Stomach (tissue), 19 donors: ENCODE measurements at places on chromosomes 16 and 17.

- DNase-seq, result no peak
Measured at GRCh38 chr16:69110406-69110805, 5.0 kb downstream of the HAS3 start.

- DNase-seq, result no peak
Measured at GRCh38 chr16:49739381-49739780, 116.5 kb downstream of the ZNF423 start.

- DNase-seq, result no peak
Measured at GRCh38 chr16:83721676-83722075, 86.1 kb upstream of the HSBP1 start.

GRCh38 chr16:56414366-56414765, 11.0 kb downstream of the AMFR start:
- DNase-seq, result no peak

- DNase-seq, result peak; percentile 23
Measured at GRCh38 chr17:8941520-8941919, 24.0 kb downstream of the PIK3R5 start.

DNA sequence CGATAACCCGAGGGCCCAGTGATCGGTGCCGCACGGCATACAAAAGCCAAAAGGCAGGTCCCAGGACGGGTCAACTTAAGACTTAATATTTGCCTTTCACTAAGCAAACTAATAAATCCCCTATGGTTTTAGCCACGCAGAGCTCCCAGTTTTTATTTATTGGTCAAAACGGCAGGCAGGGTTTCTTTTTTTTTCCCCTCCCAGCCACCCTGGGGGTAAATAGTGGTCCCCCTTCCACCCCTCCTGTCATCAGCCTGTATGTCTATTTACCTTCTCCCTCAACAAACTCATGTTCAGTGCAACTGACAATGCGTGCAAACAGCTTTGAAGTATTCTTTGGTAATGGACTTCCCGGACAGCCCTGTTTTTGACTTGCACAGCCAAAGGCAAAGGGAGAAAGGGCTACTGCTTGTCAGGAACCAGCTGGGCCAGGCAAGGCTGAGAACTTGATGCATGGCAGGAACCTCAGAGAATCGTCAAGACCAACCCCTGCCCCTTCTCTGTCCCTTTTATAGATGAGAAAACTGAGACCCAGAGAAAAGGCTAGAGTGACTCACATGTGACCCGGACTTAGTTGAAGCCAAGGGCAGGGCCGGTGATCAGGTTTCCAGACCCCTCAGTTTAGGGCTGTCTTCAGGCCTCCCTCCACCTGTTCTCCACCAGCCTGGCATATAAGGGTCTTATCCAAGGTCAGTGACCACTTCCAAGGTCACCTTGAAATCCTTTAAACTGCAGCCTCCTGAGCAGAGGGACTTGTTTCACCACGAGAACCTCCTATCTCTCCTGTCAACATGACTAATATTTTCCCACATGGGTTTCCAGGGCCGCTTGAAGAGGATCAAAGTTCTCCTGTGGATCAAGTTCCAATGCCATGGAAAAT, 279.0 kb downstream of the SOX9 start:
- peak; percentile 72 for DNase-seq

- DNase-seq, result no peak
Measured at GRCh38 chr17:50560931-50561745, 623 bp downstream of the CACNA1G start.

- DNase-seq, result no peak
Measured at GRCh38 chr17:50339381-50339780, 6.5 kb upstream of the XYLT2 start.

GRCh38 chr16:73056921-73057290, 9.0 kb upstream of the ZFHX3 start:
- no peak for DNase-seq

- no peak for DNase-seq
Measured at GRCh38 chr17:28042721-28043291, 329 bp downstream of the NLK start.

- DNase-seq, result no peak
Measured at GRCh38 chr17:79681628-79682261, 49.0 kb upstream of the ENPP7 start.

DNA sequence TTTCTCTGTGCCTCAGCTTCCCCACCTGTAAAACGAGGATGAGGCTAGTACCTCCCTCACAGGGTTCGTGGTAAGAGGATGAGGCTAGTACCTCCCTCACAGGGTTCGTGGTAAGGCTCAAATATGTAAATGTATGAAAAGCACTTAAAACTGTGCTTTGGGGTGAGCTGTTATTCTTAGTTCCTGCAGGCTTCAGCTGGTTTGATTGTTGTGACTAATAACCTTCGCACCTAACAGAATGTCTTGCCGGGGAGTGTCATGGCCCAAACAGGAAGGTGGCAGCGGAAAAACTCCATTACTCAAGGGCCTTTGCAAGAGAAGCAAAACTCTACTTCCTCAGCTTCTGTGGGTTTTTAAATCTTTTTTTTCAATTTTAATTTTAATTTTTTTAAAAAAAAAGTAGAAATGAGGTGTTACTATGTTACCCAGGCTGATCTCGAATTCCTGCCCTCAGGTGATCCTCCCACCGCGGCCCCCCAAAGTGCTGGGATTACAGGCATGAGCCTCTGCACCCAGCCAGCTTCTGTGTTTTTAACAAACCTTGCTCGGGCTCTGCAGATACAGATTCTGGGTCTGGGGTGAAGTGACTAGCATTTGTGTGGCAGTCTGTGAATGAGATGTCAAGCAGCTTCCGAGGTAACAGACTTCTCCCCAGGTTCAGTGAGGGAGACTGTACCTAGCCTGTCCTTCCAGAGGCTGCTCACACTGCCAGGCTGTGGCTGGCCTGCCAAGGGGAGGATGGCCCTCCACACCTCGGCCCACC, 103.0 kb downstream of the RAB11FIP4 start:
- DNase-seq, result peak; percentile 44

DNA sequence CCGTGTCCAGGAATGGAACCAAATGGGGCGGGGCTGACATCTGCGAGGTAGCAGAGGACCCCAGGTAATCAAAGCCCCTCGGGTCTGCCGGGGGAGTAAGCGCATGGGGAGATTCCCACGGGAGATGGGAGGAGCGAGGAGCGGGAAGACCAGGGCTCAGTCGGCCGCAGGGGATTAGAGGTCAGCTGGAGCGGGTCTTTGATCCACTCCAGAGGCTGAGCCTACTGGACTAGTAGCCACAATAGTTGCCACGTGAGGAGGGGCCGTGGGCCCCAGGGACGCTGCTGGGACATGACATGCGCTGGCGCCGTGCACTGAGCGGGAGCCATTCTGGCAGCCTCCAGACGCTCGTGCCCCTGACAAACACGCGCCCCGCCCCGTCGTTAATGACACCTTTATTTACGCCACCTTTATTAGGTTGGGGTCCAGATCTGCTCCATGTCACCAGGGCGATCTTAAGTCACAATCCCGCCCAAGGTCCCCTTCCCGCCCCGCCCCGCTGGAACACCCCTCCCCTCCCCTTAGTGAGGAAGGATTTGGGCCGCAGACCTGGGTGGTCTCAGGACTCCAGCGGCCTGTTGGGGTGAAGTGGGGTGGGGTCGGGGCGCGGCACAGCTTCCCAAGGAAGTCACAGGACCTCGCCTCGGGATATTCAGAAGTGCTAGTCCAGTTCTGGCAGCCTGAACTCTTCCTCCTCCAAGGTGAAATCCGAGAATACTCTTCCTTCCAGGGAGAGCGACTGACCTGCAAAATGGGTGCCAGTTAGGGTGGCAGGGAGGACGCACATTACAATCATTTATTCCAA, 15.0 kb downstream of the PPY start:
- DNase-seq, result peak; percentile 27

- DNase-seq, result no peak
Measured at GRCh38 chr16:47477679-47478078, 16.5 kb downstream of the PHKB start.

DNA sequence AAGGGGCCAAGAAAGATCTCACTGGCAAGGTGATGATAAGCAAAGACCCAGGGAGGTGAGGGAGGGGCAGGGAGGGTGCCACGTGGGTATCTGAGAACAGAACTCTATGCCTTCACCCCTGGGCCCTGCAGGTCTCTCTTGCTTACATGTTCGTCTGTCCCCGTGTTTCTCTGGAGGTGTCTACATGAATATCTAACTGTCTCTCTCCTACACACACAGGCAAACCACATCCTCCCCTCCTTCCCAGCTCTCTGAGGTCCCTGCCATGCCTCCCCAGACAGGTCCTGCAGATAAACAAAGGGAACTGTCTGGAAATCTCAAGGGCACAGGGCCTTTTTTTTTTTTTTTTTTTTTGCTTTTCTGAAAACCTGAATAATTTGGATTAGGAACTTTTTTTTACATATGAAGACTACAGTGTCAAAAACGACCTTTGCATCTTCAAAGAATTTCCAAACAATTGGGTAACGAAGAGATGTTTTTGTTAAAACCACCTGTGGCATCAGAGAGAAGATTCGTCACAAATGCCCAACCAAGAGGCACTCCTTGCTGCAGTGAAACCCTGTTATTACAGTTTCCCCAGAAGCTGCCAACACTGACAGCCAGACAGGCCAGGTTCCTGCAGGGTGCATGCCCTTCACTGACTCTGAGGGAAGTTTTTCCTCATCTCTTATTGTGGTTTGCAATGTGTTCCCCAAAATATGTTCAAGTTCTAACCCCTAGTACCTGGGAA, 17.8 kb downstream of the PLLP start:
- peak; percentile 61 for DNase-seq

DNA sequence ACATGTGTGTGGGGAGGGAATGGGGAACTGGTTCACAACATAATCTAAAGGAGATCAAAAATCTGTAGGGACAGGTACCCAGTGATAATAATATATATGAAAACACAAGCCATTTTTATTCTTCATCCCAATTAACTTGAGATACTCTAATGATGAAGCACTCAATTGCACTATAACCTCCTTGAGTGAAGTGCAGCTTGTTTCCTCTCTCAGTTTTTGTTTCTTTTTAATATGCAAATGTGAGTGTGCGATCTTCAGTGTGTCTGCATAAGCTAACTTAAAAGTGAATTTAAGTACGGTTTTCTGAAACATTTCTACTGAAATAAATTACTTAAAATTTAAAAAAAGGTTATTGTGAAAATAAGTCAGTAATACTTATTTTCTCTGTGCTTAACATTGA, 623.5 kb downstream of the CDH11 start:
- DNase-seq, result no peak

- no peak for DNase-seq
Measured at GRCh38 chr17:81324851-81325713, 30.0 kb upstream of the SLC38A10 start.

GRCh38 chr16:22008215-22009059, 526 bp downstream of the MOSMO start:
- no peak for DNase-seq

GRCh38 chr17:6205525-6205924, 135.3 kb downstream of the WSCD1 start:
- no peak for DNase-seq

DNA sequence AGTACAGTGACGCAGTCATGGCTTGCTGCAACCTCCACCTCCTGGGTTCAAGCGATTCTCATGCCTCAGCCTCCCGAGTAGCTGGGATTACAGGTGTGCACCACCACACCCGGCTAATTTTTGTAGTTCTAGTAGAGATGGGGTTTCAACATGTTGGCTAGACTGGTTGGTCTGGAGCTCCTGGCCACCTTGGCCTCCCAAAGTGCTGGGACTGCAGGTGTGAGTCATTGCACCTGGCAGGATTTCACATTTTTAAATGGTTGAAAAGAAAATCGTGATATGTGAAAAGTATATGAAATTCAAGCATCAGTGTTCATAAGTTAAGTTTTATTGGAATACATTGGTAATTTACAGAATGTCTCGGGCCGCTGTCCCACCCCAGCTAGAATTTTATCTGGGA, 2.6 kb downstream of the RMI2 start:
- DNase-seq, result no peak

GRCh38 chr16:1767116-1767994, 4.0 kb downstream of the NME3 start:
- DNase-seq, result no peak

DNA sequence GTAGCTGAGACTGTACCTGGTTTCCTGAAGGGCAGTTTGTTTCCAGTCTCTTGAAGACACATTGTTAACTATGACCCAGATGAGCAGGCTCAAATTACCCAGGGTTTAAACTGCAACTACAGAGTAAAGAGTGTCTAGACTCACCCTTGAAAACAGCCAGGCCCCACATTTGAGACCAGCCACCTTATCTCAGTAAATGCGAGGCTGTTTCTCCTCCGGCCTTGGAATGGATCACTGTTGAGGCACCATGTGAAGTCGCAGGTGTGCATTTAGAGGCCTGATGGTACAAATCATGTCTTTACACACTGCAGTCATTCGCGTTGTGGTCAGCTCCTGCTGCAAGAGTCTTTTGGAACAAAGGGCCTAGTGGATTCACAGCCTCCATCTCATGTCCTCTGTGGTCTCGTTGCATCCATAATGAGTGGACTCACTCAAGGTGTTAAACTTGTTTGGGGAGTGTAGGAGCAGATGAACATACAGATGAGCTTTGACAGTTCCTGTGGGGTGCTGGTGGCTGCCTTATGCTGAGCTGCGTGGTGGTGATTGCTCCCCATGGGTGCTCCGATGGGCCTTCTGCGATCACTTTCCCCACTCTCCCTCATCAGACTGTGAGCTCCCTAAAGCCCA, 18.5 kb upstream of the N4BP1 start:
- no peak for DNase-seq

DNA sequence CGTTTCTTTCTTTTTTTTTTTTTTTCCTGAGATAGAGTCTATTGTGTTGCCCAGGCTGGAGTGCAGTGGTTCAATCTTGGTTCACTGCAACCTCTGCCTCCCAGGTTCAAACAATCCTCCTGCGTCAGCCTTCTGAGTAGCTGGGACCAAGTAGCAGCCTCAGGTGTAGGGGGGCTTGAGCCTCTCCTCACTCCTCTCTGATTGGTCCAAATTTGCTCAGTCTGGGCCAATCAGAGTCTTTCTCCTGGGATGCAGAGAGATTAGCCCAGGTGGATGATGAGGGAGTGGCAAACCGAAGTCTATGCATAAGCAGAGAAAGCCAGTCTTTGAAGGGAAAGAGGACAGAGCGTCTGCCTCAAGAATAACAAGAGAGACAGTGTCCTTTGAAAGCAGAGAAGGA, 99.0 kb downstream of the BMERB1 start:
- DNase-seq, result no peak

GRCh38 chr17:34740565-34741520, 161.5 kb downstream of the TMEM132E start:
- DNase-seq, result peak; percentile 14

- DNase-seq, result no peak
Measured at GRCh38 chr17:61466246-61466645, 14.0 kb downstream of the TBX4 start.

DNA sequence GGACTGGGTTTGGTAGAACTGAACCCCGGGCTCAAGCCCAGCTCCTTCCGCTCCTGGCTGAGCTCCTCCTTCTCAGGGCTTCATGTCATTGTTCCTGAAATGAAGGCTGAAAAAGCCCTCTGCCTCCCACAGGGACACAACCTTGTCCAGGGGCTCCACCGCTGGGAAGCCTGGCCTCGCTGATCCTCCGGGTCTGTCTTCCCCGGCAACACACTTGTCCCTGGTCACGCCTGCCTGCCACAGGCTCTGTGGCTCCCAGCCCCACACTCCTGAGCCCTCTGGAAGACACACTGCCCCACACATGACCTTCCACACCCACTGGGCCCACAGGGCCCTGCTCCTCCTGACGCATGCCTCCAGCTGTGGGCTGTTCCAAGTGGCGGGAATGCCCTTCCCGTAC, 18.0 kb upstream of the ZC3H18 start:
- DNase-seq, result no peak
